ENCODE measurements at places on chromosomes 1 and 21. TPM values are rescaled to one million over a fixed set of nuclear protein-coding genes. Genes with fewer than 3 reads are reported as not detected.

CFAP126 gene
- not detected for total RNA-seq

GUCA2B gene
- not detected for total RNA-seq

CLDN8 gene
- total RNA-seq = not detected

UMODL1 gene
- total RNA-seq = not detected

HES5 gene
- total RNA-seq = not detected

DNAH14 gene
- 16.3 TPM for total RNA-seq

ACKR1 gene
- total RNA-seq = not detected

SYT11 gene
- total RNA-seq = 1.7 TPM

ADAMTS5 gene
- not detected for total RNA-seq

SPRR2A gene
- not detected for total RNA-seq

TPTE gene
- total RNA-seq = not detected

MAEL gene
- total RNA-seq = not detected

STPG1 gene
- total RNA-seq = 6.7 TPM

CA6 gene
- not detected for total RNA-seq

NBPF1 gene
- 27.1 TPM for total RNA-seq

PGLYRP4 gene
- total RNA-seq = not detected

SEC22B gene
- 8.0 TPM for total RNA-seq

CNKSR1 gene
- total RNA-seq = 0.24 TPM

AHCYL1 gene
- total RNA-seq = 56.9 TPM

CD48 gene
- not detected for total RNA-seq

CYP4B1 gene
- not detected for total RNA-seq

SOX13 gene
- total RNA-seq = 18.3 TPM

OR2T8 gene
- total RNA-seq = not detected

CD5L gene
- not detected for total RNA-seq

BCAR3 gene
- 56.8 TPM for total RNA-seq

ENTREP3 gene
- total RNA-seq = 34.6 TPM

SHE gene
- total RNA-seq = not detected

APH1A gene
- 132 TPM for total RNA-seq

OR2L5 gene
- not detected for total RNA-seq

SPATA1 gene
- total RNA-seq = 0.72 TPM

MPL gene
- not detected for total RNA-seq

GJA8 gene
- total RNA-seq = not detected

PODN gene
- total RNA-seq = not detected

PDC gene
- total RNA-seq = not detected

LCE1D gene
- total RNA-seq = not detected

DYRK3 gene
- total RNA-seq = 13.8 TPM

SLC35F3 gene
- 3.3 TPM for total RNA-seq

B3GALT2 gene
- total RNA-seq = not detected

SYT6 gene
- total RNA-seq = 0.54 TPM

ILDR2 gene
- 0.08 TPM for total RNA-seq

RPE65 gene
- not detected for total RNA-seq

RGS1 gene
- not detected for total RNA-seq

LCE2B gene
- total RNA-seq = not detected

RAVER2 gene
- 5.9 TPM for total RNA-seq

SMIM11 gene
- 24.3 TPM for total RNA-seq

Measured in A549 treated with DMSO at 1 μM for 4 hours (cell line).